ENCODE measurements at places on chromosomes 3 and 15.

DNA sequence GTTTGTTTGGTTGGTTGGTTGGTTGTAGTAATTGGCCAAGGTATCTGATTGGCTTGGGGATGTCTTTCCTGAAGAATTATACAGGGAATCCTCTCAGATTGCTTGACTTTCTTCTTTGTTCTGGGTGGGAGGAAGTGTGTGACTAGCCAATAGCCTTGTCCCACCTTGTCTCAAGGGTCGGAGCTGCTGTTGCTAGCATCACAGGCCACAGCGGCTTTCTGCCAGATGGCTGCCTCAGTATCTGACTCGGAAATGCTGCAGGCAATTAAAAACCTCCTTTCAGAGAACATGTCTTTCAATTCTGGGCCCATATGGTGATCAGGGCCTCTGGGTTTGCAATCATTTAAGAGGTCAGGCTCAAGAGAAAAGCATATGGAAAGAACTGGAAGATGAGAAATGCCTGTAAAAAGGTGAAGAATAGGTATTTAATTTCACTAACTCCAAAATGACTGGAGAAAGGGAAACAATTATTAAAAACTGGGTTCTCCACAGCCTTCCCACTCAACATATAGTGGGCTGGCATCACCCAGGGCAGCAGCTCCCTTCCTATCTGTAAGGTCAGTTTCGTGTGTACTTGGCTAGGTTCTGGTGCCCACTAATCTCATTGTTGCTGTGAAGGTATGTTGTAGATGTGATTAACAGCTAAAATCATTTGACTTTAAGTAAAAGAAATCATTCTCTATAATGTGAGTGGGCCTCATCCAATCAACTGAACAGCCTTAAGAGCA lies 32.4 kb downstream of the TGFBR2 start:
- no peak for DNase-seq

- no peak for DNase-seq
Measured at GRCh38 chr3:111636366-111636885, 41.3 kb upstream of the ZBED2 start.

DNA sequence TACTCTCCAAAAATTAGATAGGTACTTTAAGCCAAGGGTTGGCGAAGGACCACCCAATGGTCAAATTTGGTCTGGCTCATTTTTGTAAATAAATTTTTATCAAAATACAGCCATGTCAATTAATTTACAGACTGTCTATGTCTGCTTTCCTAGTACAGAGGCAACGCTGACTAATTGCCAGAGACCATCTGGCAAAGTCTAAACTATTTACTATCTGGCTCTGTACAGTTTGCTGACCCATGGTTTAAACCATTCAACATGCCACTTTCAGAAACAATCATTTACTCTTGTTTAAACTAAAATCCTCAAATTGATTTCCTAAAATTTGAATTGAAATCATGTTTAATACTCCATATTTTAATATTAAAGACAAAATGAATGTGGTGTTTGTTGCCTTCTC lies 25.9 kb downstream of the CBLB start:
- DNase-seq, result no peak

DNA sequence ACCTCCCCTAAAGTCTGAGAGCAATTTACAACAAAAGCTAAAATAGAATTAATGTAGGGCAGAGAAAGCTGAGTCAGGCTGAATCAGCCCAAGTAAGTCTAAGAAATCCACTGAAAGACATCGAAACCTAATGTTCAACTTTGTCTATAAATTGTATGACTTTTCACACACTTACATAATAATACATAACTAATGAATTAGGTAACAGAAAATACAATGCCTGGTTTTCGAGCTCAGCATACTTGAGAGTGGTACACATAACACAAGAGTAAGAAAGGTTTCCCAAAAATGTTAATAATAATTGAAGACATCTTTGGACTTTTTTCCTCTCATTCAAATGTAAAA lies 55.3 kb upstream of the VGLL4 start:
- no peak for DNase-seq

- no peak for DNase-seq
Measured at GRCh38 chr3:98541695-98542094, 9.9 kb downstream of the GPR15 start.

All from HuH-7.5 (cell line).